BJ (cell line): ENCODE measurements at places on chromosomes 4 and X.

GRCh38 chr4:107689912-107690587 is 30.0 kb downstream of the PAPSS1 start:
- peak; percentile 52 for DNase-seq

DNA sequence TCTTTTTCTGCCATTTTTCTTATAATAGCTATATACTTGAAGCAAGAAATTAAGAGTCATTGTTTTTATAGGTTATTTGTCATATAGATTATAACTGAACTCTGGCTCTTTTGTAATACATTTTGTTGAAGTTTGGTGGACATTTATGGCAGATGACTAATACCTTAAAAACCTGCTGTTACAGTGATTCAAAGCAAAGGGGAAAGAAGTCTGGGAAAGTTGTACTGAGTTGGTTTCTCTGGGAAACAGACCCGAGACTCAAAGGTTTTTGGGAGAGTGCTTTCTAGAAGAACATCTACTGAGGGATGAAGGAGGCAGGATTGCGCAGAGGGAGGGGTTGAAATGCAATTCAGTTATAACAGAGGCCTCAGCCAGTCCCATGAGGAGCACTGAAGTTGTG is 35.9 kb downstream of the NAP1L5 start:
- peak; percentile 71 for DNase-seq

DNA sequence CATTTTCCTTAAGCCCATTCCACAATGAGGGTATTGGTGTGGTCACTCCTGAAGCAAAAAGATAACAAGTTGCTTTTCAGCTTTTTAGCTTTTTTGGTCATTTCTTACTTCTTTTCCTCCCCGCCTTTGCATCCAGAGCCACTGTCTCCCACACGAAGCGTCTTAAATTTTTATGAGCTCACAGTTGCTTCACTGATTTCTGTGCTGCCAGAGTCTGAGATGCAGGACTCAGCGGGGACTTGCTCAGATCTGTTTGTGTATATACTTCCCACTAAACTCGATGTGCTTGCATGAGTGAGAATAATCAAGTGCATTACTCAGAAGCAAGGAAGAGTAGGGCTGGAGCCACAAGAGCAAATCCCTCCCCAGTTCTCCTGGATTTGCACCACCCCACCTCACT is 80.2 kb upstream of the FHL1 start:
- no peak for DNase-seq

DNA sequence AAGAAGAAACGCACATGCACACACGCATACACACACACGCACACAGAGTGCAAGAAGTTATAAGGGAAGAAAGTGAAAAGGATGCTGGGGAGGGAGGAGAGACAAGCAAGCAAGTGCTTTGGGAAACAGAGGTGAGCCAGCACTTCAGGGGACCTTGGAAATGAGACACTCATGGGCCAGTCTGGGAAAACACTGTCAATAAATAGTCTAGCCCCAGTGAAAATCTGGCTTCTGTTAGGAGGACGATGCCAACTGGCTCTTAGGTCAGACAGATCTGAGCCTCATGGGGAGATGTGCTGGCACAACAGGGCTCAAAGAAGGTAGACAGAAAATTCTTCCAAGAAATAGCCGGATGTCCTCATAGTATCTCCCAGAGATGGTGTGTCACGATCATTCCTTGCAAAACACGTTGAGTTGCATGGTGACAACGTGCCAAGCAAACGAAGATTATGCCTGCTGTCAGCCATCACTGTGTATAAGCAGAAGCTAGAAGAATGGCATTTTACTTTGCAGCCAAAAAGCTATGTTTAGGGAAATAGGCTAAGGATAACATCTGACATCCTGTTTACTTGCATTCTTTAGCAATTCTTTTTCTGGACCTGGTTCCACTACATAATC is 557 bp upstream of the ARHGEF6 start:
- no peak for DNase-seq

DNA sequence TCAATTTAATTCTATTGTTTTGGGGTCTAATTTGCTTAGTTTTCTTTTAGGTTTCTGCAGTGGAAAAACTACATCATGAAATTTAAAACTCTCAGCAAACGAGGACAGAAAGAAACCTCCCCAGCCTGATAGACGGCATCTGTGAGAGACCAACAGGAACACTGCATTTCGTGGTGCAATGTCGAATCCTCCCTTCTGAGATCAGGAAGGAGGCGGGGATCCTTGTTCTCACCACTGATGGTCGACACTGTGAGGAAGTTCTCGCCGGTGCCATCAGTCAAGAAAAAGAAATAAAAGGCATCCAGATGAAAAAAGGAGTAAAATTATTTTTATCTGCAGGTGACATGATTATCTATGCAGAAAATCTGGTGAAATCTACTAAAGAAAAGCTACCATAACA is 16.5 kb downstream of the GAK start:
- DNase-seq = no peak

GRCh38 chr4:154625971-154626370 is 13.5 kb upstream of the FGG start:
- DNase-seq = no peak

DNA sequence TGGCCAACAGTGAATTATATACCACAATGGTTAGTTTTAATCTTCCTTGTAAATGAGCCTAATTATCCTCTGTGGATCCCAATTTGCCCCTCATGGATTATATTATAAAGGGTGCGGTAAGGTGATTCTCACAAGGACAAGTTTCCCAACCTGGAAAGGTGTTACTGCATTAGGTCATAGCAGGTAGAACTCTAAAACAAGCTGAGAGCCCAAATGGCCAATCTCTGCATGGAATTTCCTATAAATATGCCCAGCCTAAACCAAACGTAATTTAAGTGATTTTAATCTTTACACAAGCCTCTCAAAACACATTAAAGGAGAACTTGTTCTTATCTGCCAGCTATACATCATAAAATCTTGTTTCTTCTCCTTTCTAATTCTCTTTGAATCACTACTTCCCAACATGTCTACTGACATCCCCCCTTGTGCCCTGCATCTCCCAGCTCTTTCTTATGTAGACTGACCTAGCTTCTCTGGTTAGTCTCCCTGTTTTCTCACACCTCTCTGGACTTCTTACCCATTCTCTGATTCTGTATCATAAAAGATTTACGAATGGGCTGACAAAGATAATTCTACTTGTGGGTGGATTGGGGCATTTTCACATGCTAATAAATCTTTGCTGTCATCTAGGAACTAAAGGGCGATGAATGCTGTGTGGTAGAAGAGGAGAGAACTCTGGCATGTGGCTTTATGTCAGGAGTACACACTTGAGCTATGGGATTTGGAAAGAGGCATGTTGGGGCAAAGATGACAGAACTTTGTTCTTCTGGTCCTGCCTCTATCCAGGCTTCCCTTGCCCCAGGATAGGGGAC is 94.3 kb upstream of the PGRMC2 start:
- DNase-seq = no peak

GRCh38 chr4:150139297-150139865 is 61.1 kb downstream of the DCLK2 start:
- DNase-seq = no peak

- DNase-seq = no peak
Measured at GRCh38 chrX:39883666-39884065, 214.1 kb downstream of the BCOR start.

- no peak for DNase-seq
Measured at GRCh38 chrX:44343412-44344141, at the start of gene EFHC2. TSS of gene EFHC2 (minus strand) at chrX:44343672. CDS start at chrX:44343588, 84 bp downstream.

DNA sequence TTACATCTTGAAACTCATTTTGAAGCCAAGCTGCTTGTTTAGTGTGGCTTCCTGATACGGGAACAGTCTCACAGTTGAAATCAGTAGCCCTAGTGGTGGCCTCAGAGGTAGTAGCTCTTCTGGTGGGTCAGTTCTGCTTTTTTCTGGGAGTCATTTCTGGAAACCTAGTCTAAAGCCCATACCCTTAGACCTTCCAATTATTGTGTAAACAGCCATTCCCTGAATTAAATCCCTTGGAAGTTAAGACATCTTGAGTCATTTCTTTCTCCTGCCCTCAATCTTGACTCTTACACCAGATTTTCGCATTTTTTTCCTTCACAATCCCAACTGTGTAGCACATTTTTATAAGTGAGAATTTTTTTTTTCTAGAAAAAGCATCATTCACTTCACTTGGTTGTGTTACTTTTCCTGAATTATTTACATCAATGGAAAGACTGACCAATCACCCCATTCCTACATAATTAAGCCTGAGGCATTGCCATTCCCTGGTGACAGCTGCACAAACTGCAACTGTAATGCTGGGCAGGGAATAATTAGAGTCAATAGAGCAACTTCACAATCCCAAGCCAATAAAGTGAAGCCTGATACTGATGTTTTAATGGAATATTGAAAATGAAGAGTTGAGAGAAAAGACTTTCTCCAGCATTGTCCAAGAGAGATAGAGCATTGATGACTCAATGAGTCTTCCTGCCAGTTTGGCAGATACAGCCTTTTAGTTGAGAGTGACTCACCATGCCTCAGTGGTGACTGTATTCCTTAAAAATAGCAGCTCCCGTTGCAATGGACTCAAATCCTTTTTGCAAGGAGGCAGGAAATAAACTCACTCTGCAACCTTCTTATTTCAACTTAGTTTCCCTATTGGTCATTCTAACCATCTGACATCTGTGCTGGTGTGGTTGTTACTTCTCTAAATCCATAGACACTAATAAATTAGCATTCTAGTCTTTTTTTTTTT is 13.0 kb upstream of the SEPSECS start:
- DNase-seq = peak; percentile 99

DNA sequence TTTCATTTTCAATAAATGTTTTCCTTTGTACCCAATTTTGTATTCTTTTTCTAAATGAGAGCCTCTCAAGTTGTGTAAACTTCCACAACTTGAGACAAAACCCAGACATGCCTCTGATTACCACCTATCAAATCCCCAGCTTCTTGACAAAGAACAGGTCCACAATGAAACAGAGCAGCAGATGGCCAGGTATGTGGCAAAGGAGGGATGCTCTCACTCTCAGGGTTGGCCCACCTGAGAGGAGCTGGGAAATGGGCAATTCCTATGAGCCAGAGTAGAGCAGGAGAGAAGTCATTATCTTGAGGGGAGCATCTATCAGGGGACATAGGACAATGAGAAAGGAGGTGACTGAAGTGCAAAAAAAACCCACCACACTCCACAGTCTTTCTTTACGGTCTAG is 273.5 kb upstream of the FAM241A start:
- no peak for DNase-seq

- DNase-seq = no peak
Measured at GRCh38 chrX:19535476-19535875, 20.2 kb upstream of the MAP3K15 start.

GRCh38 chrX:38342853-38343778 is 9.3 kb upstream of the OTC start:
- no peak for DNase-seq

- no peak for DNase-seq
Measured at GRCh38 chrX:16778993-16779392, 7.3 kb upstream of the TXLNG start.

DNA sequence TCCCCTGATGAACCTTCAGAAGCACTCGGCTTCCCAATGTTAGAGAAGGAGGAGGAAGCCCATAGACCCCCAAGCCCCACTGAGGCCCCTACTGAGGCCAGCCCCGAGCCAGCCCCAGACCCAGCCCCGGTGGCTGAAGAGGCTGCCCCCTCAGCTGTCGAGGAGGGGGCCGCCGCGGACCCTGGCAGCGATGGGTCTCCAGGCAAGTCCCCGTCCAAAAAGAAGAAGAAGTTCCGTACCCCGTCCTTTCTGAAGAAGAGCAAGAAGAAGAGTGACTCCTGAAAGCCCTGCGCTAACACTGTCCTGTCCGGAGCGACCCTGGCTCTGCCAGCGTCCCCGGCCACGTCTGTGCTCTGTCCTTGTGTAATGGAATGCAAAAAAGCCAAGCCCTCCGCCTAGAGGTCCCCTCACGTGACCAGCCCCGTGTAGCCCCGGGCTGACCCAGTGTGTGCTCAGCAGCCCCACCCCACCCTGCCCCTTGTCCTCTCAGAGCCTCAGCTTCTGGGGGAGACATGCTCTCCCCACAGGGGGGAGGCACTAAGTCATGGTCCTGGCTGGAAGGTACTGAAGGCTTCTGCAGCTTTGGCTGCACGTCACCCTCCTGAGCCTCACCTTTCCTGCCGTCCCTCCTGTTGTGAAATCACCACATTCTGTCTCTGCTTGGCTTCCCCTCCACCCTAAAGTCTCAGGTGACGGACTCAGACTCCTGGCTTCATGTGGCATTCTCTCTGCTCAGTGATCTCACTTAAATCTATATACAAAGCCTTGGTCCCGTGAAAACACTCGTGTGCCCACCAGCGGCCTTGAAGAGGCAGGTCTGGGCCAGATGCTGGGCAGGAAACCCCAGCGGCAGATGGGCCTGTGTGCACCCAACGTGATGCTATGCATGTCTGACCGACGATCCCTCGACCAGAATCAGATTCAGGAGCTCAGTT is 34.7 kb downstream of the NOP14 start:
- no peak for DNase-seq

GRCh38 chr4:165502916-165503907 is 124.4 kb downstream of the CPE start:
- DNase-seq = no peak

DNA sequence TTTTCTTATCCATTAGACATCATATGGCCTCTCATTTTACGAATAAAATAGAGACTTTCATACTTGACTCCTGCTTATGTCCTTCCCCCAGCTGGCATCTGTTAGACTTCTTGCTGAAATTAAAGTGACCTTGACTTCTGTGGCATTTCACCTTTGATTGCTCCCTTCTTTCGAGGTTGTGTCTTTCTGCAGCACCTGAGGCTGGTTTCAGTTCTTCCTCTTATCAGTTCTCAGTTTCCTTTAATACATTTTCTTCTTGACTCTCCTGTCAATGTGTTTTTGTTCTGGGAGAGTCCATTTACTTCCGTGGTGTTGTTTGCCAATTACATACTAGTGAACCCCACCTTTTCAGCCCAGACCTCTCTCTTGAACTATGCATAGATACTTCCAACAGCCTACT is 81.6 kb downstream of the RBPJ start:
- DNase-seq = no peak

DNA sequence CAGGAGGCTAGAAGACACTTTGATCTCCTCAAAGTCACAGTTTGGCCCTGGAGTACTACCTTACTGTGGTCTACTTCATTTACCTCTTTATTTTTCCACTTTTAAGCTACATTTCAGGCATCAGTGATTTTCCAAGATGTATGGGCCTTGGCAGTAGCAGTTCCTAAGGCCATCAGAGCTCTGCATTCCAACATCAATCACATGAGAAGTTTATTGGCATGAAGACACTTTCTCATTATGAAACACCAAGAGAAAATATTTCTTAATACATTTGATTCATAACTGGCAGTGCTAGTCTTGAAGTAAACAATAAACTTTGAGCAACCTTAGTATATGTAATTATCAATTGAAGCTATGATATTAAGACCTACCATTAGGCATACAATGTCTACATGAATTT is 178.1 kb downstream of the IL15 start:
- DNase-seq = no peak

GRCh38 chr4:153652051-153652784 is 31.9 kb upstream of the TLR2 start:
- no peak for DNase-seq

GRCh38 chrX:66149519-66149918 is 14.5 kb upstream of the HEPH start:
- DNase-seq = no peak

- DNase-seq = no peak
Measured at GRCh38 chr4:43343298-43343697, 450.8 kb downstream of the GRXCR1 start.
